Activated naive CD4-positive, alpha-beta T cell treated with Interleukin-2 at 50 U/mL for 16 hours (primary cell): ENCODE measurements at places on chromosomes 7 and 10.

- no peak for DNase-seq
Measured at GRCh38 chr10:52652431-52653262, 119.9 kb downstream of the MBL2 start.

GRCh38 chr10:8830876-8831275, 776.4 kb downstream of the GATA3 start:
- no peak for DNase-seq

- DNase-seq: no peak
Measured at GRCh38 chr10:905503-905902, 26.0 kb downstream of the LARP4B start.

DNA sequence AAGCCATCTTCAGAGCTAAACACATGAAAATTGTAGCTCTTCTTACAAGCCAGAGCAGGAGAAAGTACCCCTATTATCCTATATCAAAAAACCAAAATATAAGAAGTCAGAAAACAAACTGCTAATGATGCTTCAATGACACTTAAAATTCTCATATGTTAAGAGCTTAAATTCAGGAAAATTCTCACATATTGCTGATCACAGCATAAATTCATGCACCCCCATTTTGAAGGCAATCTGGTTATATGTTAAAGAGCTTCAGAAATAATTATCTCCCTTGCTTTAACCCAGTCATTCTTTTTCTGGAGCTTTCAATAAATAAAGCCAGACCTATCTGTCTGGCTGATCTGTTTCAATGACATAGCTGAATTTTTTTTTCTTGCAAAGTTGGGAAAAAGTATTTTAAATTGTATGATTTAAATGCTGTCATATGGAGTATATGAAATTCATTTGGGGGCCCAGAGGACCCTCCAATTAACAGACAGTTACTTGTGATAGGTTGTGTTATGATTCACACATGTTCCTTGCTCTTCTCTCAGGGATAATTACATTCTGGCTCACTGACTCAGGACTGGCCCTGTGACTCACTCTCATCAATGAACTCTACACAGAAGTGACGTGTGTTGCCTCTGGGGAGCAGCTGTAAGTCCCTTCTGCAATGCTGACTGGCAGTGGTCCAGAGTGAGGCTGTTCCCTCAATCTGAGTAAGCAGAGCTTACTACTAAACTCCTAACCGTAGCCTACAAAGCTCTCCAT, 85.2 kb downstream of the HGF start:
- no peak for DNase-seq

- DNase-seq: no peak
Measured at GRCh38 chr10:26573674-26574073, 123.8 kb upstream of the PDSS1 start.

DNA sequence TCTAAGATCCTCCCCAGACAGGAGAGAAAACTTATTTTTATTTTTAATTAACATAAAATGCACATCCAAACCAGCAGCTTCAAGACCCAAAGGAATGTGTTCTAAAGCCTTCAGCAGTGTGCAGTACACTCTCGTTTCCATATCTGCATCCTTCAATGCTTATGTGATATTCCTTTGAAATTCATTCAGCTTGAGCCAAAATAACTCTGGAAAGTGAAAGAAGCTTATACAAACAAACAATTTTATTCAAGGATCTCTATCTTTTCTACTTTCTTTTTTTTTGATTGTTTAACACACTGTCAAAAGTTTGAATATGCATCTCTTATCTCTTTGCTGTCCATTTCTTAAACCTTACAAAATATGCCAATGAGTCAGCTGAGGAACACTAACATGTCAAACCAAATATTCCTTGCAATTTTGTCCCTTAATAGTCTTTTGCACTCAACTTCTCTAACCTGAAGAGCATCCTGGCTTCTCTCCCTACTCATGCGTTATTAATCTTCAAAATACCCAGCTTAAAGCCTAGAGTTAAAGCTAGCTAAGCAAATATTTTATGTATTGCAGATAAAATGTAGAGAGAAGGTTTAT, 124.3 kb downstream of the THSD7A start:
- DNase-seq: no peak

DNA sequence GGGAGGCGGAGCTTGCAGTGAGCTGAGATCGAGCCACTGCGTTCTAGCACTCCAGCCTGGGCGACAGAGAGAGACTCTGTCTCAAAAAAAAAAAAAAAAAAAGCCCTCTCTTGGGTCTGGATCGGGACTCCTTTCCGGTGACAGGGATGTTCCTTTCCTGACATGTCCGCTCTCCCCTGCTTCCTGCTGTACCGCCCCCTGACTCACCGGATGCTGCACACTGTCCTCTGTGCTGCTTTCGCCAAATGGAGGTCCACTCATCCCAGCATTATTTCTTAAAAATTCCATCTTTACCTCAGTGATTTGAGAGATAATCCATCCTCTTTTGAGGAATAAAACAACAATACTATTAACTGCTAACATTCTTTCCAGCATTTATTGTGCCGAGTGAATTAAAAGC, 113.8 kb upstream of the EEPD1 start:
- DNase-seq: no peak

DNA sequence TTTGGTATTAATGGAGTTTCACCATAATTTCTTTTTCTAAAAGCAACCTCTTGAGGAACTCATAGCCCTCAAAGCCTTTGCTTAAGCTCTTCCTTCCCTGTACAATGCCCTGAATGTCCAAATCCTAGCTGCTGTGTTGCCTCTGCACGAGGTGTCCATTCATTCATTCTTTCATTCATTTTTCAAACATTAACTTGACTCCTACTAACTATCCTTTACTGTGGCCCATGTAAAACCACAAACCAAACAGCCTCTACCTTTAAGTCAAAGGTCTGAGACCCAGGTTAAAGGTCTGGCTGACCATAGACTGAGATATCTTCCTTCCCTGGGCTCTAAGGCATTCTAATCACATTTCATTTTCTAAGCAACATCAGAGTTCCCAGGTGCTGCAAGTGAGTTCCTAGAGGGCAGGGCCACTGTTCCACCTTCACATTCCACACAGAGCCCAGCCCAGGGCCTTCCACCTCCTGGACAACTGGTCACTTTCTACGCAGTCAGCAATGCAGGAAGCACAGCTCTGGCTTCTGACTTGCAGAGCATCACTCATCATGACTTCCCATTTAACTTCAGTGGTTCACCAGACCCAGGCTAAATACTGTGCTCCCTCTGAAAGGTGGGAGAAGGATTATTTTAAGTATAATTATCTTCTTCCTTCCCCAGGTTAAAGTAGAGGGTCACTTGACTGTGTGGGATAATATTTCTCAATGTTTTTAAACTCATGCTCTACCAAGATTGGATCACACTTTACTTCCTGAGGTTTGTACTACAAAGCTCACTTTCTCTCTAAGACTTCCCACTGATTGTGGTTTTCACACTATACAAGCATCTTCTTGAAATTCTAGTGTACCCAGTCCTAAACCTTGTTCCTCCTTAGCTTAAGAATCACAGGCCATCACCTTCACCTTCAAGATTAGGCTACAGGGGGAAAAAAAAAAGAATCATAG, 19.1 kb downstream of the ATXN7L1 start:
- DNase-seq: no peak

GRCh38 chr7:145643981-145644380, 472.6 kb upstream of the CNTNAP2 start:
- DNase-seq: no peak
